ENCODE measurements at places on chromosomes 6 and 20.

DNA sequence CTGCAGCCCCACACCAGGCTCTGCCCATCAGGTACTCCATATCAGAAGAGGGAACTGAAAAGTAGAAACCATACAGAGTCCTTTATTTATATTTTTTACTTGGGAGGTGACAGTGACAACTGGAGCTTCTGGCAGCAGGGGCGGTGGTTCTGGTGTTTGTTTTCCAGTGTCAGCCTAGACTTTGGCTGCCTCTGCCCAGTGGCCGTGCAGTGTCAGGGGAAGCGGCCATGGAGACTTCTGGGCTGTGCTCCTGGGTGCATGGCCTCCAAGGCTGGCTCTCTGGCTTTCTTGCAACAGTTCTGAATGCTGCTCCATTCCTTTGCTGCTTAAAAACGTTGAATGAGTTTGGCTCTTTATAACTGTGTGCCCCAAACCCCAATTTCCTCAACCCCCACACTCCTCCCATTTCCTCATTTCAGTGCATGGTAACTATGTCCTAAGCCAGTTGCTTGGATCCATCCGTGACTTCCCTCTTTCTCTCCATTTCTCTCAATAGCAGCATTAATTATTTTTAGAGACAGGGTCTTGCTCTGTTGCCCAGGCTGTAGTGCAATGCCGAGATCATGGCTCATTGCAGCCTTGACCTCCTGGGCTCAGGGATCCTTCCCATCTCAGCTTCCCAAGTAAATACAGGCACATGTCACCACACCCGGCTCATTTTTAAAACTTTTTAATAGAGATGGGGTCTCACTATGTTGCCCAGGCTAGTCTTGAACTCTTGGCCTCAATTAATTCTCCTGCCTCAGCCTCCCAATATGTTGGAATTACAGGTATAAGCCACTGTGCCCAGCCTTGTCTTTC, 141.1 kb upstream of the SGK1 start:
- DNase-seq, result no peak

DNA sequence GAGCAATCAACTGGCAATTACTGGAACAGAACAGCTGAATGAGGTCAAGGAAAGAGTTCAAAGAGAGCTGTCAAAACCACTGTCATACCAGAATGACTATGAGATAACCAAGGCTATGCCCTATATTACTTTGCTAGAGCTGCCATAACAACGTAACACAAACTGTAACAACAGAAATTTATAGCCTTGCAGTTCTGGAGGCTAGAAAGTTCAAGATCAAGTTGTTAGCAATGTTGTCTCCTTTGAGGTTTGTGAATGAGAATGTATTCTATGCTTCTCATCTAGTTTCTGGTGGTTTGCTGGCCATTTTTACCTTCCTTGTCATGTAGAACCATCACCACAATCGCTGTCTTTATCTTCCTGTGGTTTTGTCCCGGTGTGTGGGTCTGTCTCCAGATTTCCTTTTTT, 1323.0 kb upstream of the GJE1 start:
- no peak for DNase-seq

DNA sequence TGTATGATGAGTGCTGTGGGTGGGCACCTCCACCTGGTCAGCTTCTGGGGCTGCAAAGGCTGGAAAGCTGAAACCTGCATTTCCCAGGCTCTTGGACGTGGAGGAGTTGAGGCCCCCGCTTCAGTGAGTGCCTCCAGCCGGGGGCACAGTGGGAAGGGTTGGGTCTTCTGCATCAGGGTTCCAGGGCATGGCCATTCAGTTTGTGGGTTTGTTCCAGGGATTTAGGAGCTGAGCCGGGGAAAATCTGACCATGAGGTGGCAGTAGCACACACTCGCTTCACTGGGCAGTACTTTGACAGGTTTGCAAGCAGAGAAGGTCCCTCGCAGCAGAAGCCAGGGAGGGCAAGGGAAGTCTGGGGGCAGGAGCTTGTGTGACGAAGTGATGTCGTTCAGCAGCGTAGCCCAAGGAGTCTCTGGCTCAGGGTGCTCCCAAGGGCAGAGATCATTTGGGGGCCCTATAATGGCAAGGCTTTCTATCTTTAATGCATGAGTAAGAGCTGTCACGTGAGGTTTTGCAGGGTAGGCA, 69.5 kb upstream of the SULF2 start:
- peak; percentile 59 for DNase-seq

DNA sequence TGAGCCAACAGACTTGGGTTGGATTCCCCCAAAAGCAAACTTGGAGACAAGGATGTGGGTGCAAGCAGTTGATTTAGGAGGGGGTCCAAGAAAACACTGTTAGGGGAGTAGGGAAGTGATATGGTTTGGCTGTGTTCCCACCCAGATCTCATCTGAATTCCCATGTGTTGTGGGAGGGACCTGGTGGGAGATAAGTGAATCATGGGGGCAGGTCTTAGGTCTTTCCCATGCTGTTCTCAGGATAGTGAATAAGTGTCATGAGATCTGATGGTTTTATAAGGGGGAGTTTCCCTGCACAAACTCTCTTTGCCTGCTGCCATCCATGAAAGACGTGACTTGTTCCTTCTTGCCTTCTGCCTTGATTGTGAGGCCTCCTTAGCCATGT, 542.6 kb downstream of the DHX35 start:
- no peak for DNase-seq

DNA sequence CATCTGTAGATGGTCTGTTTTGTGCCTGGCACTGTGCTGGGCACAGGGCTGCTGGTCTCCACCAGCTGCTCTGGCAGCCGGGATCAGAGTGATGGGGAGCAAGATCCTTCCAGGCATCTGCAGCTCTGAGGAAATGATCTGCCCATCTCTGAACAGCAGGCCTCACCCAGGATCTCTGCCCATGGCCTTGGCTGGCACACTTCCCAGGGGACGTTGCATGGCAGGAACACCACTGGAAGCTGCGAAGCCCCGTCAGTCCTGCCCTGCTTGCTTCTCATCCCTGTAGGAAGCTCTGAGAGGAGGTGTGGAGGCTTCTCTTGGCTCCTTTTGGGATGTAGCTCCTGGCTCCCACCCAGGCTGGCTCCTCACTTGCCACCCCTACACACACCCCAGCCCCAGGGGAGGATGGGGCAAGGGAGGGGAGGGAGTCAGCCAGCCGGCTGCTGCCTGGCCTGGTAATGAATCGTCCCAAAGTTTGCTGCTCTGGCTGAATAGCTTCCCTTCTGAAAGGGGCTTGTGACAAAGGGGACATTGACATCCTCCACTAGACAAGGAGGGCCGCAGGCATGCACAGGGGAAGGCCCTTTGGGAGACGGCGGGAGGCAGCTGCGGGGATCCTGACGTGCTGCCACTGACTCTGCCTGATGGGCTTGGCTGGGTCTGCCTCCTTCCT, 108.9 kb downstream of the VEGFA start:
- peak; percentile 41 for DNase-seq

DNA sequence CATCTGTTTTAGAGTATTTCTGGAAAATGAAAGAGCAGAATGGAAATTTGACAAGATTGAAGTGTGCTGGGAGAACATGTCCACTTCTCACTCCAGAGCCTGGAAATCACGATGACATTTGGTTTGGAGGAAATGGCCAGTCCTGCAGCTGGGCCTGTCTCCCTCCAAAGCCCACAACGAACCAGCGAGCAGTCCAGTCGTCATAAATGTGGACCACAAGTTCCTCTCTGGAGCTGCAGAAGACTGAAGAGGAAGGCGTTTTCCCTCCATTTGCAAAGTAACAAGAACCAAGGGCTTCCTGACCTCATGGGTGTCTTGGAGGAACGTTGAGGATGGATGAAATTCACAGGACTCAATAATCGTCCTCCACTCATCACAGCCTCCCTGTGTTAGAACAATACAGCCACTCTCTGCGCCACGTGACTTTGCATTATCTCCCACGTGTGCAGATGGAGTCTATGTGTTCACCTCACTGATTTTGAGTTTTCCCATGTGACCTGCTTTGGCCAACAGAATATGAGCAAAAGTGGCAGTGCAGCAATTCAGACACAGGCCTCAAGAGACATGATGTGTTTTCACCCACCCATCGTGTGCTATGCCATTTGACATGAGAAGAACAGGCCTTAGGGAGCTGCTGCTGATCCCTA, 9.1 kb upstream of the SPATS1 start:
- no peak for DNase-seq

GRCh38 chr6:26380256-26380655, 2.7 kb upstream of the BTN2A2 start:
- no peak for DNase-seq

DNA sequence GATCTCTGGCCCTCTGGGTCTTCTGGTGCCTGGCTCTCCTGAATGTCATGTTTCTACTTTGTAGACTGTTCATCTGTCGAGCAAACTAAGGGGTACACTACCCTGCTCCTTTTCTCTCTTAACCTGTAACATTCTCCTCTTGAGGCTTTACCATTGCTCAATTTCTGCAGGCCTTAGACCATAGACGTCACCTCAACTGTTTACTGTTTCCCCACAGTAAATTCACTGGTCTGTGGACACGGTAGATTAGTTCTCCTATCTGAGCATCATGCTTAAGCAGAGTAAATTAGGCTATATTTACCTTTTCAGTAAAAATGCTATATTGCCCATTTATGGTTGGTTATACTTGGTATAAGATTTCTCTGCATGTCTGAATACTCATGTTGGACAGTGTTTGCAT, 40.5 kb downstream of the MCM8 start:
- no peak for DNase-seq

DNA sequence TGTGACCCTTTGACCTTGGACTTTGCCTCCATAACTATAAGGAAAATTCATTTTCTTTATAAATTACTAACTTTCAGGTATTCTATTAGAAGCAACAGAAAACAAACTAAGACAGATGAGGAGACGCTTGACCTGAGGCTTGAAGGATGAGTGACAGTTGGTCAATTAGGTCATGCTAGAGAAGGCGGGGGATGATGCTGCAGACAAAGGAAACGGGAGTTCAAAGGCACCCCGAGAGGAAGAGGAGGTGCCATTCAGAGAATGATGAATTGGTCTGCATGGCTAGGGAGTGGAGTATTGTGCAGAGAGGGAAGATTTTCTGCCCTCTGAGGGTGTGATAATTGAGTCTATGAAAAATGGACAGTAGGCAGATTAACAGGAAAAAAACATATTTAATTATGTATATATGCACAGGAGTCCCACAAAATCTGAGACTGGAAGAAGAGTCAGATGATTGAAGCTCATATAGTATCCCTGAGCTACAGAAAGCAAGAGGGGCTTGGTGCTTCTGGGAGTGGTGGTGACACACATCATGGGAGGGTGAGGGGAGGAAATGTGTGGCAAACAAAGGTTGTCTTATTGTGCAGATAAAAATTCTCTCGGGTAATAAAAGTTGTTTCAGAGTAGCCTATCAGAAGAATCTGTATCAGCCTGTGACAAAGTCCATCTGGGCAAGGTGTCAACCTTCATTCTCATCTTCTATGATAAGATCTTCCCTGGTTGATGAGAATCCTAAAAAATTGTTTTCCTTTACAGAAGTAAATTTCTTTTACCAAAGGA, 20.4 kb upstream of the FUCA2 start:
- DNase-seq, result no peak

DNA sequence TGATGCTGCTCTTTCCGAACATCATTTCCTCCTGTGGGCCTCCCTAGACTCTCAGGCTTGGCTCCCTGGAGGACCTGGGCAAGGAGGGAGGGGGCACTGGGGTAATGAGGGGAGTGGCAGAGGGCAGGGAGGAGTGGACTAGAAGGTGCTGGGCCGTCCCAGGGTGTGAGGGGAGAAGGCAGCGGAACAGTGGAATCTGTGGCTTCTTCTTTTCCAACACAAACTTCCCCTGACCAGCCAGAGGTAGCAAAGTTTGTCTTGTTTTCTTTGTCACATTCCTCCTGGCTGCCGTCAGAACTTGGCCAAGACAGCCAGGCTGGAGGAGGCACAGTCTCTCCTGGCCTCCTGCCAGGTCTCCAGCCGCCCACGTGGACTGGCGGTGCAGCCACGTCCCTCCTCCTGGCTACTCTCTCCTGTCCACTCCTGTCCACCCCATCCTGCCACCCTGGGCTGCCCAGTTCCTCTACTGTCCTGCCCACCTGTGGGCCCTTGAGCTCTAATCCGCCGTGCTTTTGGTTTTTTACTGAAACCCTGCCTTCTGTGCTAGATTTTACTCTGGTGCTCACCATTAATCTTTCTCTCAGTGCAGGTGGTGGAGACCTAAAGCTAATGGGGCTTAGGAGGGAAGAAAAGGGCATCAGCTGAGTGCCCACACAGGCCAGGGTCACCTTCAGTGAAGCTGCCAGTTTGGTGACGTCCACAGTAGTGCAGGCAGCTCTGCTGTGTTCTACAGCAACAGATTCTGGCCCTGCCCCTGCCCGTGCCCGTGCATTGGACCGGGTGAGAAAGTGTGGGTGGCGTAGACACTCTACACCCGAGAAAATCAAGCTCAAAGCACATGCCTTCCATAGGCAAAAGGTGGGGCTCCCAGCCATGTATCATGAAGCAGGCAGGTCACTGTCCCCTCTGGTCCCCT, 2.8 kb upstream of the CDSN start:
- no peak for DNase-seq

DNA sequence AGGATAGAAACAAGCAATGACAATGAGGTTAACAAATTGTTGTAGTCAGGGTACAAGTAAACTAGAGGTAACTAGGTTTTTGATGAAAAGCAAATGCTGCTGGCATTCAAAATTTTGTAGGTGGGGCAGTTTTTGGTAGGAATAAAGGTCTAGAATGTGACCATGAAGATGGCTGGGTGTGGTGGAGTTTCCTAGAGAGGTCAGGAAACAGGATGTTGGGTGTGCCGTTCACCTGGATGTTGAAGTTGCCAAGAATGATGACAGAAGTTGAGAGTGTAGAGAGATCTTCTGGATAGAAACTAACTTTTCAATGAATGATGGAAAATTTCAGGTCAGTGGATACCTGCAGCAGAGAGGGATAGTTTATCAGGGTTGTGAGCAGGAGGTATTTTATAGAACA, 22.7 kb downstream of the MAPK14 start:
- DNase-seq, result no peak

- DNase-seq, result no peak
Measured at GRCh38 chr6:46715141-46715540, 20.0 kb downstream of the PLA2G7 start.

DNA sequence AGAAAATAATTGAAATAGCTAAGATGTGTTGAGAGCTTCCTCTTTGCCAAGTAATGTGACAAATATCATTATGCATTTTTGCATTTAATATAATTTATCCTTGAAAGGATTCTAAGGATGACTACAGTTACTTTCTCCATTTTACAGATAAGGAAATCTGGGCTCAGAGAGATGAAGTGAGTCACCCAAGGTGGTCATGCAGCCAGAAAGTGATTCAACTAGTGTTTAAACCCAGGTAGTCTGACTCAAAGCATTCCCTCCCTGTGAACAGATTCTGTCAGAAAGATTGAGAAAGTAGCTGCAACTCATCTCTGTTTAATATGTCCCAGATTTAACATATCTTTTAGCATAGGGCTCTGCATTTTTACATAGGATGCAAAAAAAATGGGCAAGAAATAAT, 28.1 kb downstream of the NRSN1 start:
- DNase-seq, result no peak

Data from PC-9 (cell line).